Effector memory CD4-positive, alpha-beta T cell (primary cell): ENCODE measurements at places on chromosomes 3 and 15.

DNA sequence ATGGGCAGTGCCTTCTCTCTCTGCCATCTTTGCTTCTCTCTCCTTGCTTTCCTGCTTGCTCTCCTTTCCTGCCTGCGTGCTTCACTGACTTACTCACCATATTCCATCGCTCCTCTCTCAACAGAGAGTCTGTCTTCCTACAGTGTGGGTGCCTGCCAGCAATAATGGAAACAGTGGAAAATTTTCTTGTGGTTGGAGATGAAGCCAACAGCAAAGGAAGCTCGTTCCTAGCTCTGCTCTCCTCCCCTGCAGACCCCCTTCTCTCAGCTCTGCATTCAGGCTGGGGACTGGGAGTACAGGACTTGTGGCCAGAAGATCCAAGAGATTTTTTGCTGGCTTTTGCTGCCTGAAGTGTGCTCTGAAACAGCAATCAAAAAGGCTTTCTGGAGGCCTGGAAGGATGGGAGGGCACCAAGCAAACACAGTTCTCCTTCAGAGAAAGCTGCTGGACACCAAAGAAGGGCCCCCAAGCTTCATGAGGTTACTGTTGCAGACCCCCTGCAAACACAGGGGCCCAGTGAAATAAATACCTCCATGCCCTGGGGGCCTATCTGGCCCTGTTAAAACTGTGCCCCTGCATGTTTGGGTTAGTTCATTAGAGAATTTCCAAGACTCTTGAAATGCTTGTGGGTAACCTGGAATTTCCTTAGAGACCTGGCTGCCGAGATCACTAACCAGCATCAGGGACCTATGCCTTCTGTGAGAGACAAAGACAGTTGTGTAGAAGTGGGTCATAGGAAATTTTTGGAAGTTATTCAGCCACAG, 149.9 kb upstream of the RASGRP1 start:
- no peak for DNase-seq

- no peak for DNase-seq
Measured at GRCh38 chr3:32414522-32415202, 23.0 kb downstream of the CMTM7 start.

DNA sequence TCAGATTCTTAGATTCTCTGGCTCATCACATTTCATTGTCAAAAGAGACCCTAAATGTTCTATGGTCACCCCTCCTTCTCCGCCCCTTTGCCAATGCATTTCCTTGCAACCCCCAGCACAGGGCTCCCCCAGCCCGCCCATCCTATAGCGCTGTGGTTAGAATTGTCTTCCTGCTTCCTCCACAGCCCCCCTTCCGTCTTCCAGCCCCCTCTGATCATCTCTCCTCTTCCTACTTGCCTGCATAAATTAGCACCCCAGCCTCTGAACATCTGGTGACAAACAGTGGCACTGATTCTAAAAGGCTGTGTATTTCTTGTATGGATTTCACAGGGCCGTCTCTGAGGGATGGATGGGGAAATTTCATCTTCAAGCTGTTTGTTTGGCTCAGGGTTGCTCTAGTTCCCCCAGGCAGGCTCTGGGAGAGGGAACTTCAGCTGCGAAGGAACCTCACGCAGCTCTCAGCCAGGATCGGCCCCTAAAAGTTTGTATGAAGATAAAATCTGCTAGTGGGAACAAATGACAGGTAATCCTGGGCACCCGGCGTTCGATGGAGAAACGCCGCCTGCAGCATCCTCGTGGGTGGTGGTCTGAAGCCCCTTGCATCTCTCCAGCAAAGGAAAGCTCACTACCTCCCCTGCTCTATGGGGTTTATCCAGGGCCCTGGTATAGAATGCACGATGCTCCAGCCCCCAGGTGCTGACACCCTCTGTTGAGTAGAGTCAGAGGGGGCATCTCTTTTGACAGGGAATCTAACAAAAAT, 83.0 kb downstream of the WNT7A start:
- no peak for DNase-seq

DNA sequence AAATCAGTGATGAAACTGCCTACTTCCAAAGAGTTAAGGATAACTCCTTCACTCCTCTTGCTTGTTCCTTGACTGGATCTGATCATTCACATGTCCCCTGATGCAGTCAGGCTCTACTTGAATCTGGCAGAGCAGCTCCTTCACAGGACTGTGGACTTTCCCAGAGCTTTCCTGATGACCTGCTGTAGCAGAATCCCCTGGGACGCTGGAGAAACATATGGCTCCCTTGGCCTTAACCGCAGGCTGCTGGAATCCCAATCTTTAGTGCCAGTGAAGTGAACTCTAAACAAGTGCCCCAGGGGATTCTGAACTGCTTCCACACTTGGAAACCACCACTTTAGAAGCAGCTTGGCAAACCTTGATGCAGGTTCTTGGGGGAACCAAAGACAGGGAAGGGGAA, 217.8 kb downstream of the CHST2 start:
- no peak for DNase-seq

DNA sequence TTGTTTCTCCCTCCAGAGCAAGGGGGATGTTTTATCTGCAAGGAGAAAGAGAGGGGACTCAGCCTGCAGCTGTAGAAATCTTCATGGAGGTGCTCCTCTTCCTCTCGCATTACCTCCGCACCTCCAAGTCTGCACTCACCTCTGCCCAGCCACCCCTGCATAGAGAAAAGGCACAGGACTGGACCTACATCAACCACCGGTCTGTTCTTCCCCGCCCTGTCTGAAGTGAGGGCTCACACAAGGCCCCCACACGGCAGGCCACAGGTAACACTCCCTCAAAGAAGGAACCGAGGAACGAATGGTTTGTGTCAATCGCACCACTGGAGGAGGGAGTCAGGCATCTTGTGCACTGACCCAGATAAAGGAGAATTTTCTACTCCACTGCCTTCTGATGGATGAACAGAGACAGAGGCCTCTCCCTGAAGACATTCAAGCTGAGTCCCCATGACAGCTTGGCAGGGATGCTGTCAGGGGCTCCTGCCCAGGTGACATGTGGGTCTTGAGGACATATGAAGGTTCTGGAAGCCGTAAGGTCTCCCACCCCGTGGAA, 260.3 kb downstream of the XXYLT1 start:
- no peak for DNase-seq

DNA sequence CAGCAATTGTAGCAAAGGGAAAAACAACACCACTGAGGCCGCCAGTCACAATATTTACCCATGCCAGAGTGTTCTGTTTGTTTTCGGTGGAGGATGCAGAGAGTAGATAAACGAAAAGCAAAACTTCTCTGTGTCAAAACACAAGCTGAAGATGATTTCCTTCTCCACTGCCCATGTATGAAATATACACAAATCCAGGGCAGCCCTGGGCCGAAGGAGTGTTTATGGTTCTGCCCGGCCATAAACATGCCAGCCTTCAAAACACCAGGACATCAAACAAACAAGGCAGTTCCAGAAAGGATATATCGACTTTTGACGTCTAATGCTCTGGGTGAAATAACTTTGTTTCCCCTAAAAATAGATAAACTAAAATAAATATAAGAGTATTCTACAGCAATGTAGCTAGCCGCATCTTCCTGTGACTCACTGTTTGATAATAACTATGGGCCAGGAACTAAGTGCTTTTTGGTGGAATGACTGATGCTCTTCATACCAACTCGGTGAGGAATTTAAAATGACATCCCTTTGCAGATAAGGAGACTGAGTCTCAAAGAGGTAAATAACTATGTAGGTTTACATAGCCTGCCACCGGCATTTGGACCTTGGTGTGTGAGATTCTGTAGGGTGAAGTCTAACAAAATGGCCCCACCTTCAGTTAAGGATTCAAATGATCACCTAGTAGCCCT, 82.8 kb downstream of the MAGI1 start:
- no peak for DNase-seq

GRCh38 chr3:109268181-109268580, 48.1 kb downstream of the DPPA2 start:
- DNase-seq, result no peak

DNA sequence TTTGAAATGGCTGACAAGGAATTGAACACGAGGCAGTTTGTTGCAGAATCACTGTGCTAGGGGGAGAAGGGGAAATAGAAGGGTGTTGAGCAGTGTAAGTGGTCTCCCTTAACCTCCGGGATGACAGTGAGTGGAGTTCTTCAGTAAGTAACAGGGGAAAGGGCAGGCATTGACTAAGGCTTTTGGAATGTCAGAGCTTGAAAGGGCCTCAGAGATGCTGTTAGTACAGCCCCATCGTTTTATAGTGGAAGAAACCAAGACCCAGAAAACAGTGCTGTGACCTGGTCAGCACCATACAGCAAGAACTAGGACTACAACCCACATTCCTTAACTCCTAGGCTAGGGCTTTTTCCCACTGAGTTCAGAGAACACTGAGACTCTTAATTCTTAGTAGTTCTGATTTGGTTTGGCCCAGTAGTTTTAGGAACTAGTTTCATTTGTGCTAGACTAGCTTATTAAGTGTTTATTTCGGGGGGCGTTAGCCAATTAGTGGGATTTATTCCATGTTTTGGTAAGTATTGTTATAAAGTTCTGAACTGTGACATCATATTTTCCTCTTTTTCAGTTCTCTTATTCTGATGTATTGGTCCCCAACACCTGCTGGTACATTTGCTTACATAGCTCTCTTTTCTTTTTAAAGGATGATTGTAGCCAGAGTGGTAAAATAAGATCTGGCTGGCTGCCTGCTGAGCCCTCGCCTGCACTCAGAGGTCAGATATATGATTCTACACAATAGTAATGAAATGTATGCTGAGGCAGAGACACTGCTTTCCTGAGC, 34.2 kb downstream of the RAB11A start:
- no peak for DNase-seq

GRCh38 chr15:85730001-85730820, 64.5 kb downstream of the KLHL25 start:
- no peak for DNase-seq

DNA sequence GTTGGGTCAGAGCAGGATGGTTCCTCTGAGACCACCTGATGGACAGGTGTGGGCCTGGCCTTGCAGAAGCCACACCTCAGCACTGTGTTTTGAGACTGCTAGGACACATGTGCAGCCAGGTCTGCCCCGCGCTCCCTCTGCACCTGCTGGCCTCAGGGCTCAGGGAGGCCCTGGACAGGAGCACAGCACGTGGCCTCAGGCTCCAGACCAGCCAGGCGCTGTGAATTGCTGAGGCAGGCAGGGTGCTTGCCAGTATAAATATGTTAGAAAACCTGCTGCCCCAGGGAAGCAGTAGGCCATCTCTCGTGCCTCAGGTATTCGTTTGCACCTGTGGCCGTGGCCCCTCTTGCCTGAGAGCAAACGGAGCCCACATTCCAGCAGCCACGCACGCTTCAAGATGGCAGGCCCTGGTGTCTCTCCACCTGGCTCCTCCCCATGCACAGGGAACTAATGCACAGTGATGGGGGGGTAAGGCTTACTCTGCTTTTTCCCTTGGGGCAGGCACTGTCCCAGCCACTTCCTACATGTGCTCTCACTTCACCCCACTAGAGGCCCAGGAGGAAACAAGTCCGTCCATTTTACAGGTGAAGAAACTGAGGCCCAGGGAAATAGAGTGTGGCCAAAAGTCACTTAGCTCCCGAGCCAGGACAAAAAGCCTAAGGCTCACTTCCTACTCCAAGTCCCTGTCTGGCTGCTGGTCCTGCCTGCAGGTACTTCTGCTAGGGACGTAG, 20.4 kb downstream of the SEC61A1 start:
- DNase-seq, result no peak

- DNase-seq, result no peak
Measured at GRCh38 chr3:177467247-177467985, 270.1 kb upstream of the TBL1XR1 start.

DNA sequence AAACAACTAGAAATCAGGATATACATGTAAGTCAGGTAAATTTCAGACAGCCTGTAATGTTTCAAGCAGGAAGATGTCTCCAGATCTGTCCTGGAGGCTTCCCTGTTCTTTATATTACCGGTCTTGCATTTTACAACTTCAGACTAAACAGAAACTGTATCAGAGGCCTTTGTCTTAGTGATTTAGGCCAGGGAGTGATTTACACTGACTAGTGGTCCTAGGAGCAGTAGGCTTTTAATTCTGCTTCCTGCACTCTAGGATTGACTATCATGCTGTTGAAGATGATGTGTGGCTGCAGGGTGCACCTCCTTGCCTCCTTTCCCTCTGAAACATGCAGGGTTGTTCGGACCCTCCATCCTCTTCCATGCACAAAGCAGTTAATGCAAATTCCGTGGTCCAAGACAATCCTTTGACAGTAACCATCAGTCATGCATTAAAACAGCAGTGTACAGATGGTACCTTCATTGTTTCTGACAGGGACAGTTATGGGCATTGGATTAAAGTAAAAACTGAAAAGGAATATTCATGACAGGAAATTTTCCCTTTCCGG, 27.6 kb downstream of the CHRNA7 start:
- DNase-seq, result no peak

- no peak for DNase-seq
Measured at GRCh38 chr3:142481196-142481595, 33.4 kb upstream of the XRN1 start.

DNA sequence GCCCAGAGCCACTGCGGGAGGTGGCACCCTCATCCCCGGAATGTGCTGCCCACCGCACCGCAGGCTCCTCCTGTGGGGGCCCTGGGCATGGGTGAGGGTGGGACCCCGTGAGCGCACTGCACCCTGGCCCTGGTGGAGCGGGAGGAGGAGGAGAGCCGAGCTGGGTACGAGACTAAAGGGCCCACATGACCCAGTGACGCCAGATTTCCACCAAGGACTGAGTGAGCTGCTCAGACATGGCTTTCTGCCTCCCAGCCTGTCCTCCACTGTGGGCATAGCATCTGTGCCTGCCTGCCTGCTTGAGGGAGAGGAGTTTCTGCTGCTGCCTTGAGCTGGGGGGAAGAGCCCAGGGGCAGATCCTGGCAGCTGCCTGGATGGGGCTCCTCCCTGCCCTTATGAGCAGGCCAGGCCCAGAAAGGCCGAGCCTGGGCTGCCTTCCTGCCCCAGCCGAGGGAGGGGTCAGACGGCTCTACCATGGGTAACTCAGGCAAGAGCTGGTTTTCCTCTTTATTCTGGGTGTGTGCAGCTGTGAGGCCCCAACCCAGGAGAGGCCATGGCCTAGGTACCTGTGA, 88.4 kb downstream of the VGLL4 start:
- no peak for DNase-seq

- DNase-seq, result no peak
Measured at GRCh38 chr3:127263586-127264231, 24.1 kb downstream of the PRR20G start.

- DNase-seq, result no peak
Measured at GRCh38 chr3:105166893-105167292, 199.8 kb upstream of the ALCAM start.

- DNase-seq, result no peak
Measured at GRCh38 chr3:105170423-105170822, 196.3 kb upstream of the ALCAM start.

GRCh38 chr3:124557433-124558232, 172.6 kb upstream of the UMPS start:
- no peak for DNase-seq

DNA sequence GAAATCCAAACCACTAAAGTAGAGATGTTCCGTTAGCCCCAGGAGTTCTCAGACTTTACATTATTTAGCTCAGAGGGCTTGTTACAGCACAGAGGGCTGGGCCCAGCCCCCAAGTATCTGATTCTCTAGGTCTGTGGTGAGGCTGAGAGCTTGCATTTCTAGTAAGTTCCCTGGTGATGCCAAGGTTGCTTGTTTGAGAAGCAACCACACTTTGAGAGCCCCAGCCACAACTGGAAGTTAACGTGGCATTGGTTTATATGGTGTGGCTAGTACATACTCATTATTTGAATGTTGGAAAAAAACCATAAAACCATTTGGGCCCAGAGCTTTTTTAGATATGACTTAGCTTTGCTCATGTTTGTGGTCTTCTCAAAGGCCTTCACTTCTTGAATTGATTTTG, 35.9 kb downstream of the PRR23E start:
- DNase-seq, result no peak

GRCh38 chr15:71393383-71393782, 278.1 kb downstream of the THSD4 start:
- no peak for DNase-seq
